ENCODE measurements at places on chromosomes 1 and 21.

DNA sequence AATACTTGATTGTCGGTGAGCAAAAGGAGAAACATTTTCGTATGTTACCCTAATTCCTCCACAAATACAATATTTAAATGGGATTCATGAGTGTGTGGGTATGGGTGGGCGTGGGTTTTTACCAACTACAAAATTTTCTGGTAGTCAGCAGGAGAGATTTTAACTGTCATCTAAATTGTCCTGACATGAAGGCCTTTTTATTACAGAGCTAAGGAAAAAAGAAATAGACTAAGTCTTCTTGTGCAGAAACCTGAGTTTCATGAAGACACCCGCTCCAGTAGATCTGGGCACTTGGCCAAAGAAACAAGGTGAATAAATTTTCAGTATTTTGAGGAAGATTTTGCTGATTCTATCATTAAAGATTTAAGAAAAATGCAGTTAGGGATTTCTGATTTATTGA lies 752 bp downstream of the RGS18 start:
- no peak for DNase-seq

GRCh38 chr1:220691053-220691684 lies 1.0 kb downstream of the C1orf115 start:
- DNase-seq: no peak

- DNase-seq: no peak
These were observed 13.0 kb upstream of the CD48 start for GRCh38 chr1:160724465-160725242.

GRCh38 chr1:93489756-93490155 lies 41.8 kb downstream of the FNBP1L start:
- peak; percentile 57 for DNase-seq

DNA sequence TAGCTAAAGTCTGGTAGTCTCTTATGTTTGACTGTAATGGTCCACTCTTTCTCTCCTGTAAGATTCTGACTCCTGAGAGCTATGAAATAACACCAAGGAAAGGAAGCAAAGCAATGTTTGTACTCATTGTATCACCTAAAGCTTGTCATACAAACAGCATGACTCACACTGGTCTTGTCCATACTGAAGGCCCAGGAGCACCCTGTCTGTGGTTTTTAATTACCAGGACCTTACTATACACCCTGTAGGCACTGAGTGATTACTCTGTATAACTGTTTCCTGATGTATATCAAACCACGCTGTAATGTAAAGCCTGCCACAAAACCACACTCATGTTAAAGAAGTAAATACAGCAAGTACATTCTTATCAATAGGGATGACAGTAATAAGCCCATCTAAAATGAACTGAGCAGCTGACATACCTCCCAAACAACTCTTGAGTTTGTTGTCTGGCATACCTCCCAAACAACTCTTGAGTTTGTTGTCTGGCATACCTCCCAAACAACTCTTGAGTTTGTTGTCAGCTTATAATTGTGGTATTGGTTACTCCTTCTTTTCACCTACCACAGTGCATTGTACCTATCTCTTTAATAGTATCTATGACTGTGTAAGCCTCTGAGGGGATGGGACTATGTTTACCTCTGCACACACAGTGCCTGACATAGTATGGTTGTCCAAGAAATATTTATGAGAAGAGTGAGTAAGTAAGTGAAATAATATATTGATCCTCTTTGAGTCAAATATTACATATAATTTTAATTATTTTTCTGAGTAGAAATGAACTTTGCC lies 11.6 kb upstream of the TNFSF18 start:
- DNase-seq: peak; percentile 73
